Amygdala (tissue), 56 donors: ENCODE measurements at places on chromosomes 12 and 14.

DNA sequence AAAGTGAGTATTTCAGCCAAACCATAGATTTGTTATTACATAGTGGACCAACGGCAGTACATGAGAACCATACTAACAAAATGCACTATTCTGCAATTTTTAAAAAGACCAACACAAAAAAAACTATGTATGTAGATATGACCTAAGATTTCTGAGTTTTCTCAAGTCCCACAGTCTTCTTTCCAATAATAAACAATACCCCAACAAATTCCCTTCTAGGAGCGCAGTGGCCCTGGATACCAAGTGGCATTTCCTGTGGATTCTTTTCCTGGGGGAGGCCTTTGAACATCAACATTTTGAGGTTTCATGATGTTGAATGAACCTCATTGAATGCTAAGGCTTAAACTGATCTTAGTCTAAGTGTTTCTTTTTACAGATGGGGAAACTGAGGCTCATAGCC is 210.5 kb downstream of the BCAT1 start:
- no peak for DNase-seq

DNA sequence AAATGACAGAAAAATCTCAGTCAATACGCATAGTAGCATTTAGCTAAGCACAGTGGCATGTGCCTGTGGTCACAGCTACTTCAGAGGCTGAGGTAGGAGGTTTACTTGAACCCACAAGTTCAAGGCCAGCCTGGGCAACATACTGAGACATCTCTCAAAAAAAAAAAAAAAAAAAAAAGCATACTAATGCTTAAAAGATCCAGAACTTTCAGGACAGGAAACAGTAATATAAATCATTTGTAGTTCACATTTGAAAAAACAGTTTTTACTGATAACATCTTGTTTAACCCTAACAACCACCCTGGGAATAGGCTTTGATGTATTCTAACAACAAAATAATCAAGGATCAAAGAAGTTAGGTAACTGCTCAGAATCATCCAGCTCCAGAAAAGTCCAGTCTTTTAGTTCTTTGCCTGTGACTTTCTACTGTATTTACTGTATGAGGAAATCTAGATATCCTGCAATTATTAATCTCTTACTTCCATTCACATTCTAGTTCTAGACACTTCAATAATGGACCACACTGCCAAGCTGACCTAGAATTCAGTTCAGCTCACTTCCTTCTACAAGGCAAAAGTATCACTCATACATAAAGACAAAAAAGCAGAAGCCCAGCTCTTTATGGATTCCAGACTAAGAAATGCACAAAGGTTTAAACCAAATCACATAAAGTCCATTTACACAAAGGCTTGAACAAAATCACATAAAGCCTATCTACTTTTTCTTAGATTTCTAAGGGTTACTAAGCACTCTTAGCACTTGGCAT is 28.5 kb downstream of the PAWR start:
- no peak for DNase-seq

DNA sequence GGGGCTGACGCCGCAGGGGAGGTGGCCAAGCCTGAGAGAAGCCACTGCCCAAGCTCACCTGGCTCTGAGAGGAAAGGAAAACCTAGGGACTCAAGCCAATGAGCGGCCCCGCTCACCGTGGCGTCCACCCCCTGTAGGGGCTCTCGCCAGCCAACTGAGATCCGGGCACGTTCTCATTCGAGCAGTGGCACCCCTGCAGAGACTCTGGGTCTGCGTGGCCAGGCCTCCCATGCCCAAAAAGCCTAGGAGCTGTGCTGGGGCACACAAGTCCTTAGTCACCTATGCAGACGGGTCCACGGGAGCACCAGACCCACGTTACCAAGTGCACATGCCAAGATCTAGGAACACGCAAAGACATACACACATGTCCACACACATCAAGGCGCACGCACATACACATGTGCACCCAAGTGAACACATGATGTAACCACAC is 106.2 kb downstream of the NCOR2 start:
- DNase-seq: no peak

- no peak for DNase-seq
Observed at GRCh38 chr12:15726027-15726877, 62.9 kb downstream of the EPS8 start.

DNA sequence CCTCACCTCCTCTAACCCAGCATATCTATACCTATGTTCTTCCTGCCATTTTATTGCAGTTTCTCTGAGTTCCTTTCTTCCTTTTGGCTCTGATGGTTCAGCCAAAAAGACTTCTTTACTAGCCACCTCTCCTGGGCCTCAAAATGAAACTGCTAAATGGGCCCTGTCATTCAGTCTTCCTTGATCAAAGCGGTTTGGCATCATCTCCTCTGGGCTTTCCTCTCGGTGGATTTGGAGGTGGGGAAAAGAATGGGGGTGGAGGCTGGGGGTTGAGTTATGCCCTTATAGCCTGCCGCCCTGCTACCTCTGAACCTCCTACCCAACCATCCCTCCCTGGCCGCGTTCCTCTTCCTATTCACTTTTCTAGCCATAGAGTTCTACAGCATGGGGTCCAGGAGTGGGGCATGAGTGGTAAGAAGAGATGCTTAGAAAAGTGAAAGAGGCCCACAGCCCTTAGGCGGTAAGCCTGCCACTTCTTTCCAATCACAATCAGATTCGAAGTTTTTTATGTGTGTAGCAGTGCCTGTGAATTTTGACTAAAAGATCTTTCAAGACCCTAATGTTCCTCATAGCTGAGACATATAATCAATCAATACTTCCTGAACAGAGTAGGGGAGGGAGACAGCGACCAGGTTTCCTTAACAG is 2.5 kb downstream of the AJUBA start:
- no peak for DNase-seq

DNA sequence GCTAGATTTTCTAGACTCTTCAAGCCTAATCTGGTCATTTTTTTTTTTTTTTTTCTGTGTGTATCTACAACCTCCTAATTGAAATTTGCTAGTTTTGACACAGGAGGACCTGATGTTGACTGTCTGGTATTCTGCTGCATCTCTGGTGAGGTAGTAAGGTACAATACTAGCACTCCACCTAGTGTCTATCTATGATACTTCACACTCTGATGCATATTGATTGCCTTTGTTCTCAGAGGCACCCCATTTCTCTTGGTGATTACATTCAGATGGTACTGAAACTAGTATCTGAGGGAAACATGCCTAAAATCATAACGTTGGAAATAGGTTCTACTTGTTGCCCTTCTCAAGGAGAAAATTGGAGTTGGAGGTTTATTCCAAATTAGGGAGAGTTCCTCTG is 930.5 kb upstream of the NOVA1 start:
- no peak for DNase-seq

DNA sequence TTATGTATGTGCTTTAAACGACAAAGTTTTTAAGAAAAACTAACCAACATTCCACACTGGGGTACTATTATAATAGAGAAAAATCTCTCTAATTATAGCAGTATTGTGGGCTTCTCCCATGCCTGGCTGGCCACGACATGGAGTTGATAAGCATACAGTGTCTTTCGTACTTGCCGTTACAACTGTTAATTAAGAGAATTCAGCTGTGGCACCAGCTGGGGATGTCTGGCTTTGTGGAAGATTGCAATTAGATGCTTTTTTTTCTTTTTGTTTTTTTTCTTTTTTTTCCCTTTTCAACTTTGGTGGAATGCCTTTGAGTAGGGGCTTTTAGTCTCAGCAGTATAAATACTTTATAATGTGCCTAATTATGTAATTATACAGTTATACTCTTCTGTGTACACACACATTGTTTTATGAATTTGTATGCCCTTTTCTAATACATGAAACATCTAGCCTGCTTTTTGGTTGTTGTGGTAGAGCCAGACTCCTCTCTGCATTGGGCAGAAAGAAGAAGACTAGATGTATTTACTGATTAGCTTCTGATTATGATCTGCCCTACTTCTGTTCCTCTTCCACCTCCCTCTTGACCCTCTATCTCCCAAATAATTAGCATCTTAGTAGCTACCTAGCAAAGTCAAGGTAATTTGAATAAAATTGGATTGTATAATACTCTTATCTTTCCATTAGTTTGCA is 76.4 kb downstream of the SUSD6 start:
- no peak for DNase-seq

GRCh38 chr14:59997449-59997848 is 77.5 kb downstream of the LRRC9 start:
- DNase-seq: no peak

- DNase-seq: no peak
Observed at GRCh38 chr12:62123721-62124203, 136.4 kb upstream of the USP15 start.

DNA sequence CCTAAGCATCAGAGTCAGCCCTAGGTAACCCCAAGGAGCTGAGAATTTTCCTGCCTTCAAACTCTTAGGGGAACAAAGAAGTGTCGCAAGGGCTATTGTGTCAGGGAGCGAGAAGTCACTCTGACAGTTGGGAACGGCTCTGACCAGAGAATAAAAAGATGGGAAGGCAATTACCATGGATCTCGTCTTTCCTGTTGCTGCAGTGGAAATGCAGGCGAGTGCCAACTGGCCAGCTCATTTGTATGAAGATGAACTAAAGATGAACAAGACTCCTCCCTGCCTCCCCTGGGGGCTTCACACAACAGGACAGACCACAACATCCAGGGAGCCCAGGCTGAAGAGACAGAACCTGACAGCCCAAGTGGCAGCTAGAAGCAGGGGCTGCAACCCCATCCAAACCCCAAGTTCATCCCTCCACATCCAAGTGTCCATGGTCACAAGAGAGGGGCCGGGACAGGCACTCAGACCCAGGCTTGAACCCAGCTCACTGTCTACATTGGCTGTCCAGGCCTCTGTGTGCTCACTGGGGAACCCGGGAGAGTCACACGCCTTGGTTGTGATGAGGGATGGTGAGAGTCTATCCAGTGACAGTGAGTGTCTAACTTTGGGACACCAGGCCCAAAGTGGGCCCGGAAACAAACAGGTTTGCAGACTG is 322.4 kb downstream of the BCL11B start:
- no peak for DNase-seq

DNA sequence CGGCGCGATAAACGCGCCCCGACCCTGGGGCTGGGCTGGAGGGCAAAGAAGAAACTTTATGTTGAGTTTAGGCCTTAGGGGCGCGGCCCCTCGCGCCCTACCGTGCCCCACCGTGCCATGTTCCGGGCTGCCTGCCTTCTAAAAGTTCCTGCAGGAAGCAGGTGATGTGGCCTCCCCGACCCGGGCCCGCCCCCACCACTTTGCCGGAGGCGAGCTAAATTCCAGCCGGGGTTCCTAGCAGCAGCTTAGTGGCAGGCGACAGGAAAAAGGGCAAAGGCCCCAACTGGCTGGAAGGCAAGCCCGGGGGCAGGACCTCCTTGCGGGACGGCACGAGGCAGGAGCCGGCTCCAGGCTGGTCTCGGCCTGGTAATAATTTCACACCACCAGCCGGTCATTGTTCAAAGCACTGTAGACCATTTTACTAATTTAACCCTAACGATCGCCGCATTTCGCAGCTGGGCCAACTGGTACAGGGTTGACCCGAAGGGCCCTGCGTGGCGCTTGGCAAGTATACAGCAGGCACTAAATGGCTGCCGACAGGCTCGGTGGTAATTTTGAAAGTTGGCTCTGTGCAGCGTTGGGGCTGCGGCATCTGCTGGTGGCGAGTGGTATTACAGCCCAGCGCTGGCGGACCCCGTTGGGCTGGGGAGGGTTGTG is 895 bp upstream of the CCDC88C start:
- peak; percentile 35 for DNase-seq

- no peak for DNase-seq
Observed at GRCh38 chr12:108717243-108717642, 14.1 kb downstream of the CORO1C start.

- DNase-seq: no peak
Observed at GRCh38 chr14:74973003-74973653, 17.7 kb upstream of the PGF start.

DNA sequence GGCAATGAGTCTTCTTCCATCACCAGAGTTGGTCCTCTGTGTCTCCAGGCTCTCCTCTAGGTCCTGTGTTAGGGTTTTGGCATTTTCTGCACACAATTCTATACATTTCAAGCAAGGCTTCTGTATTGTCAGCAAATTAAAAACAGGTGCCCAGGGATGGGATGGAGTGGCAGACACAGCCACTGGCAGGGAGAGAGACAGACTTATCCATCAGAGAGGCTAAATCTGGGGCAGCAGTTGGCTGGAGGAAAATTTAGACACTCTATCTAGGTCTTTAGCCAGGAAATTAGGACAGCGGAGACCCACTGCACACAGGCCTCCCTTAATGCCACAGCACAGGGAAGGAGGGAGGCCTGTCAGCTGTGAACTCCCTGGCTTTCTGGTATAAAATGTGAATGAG is 20.2 kb downstream of the PLEKHD1 start:
- DNase-seq: no peak

- DNase-seq: no peak
Observed at GRCh38 chr14:98218218-98218617, 1053.8 kb downstream of the BCL11B start.

DNA sequence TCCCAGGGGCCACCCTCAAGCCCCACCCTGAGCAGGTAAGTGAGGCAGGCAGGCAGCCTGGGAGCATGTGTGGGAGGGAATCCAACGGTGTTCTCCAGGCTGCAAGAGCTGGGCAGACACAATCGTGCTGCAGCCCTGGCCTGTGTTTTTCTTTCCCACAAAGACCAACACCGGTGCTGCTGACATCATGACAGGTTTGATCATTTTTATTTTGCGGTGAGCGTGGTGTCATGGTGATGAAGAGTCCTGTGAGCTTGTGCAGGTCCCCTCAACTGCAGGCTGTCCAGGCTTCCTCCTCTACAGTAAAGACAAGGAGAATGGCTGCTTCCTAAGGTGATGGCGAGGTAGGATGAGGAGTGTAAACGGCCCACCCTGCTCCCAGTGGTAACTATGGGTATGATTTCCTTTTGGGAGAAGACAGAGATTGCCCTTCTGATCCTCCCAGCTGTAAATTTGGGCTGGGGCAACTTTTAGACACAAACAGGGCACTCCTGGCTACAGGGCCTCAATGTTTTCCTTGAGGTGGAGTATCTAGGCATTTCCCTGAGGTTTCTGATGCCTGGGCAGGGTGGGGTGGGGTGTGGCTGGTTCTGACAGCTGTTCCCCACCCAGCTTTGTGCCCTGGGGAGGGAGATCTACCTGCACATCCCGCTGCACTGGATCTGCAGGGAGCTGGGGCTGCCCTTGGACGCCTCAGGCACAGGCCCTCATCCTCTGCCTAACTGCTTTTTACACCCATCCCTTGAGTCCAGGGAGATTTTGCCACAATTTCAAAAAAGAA is 109.1 kb downstream of the VCPKMT start:
- no peak for DNase-seq

GRCh38 chr14:92106143-92106926 is at the start of gene ATXN3:
TSS of gene ATXN3 (minus strand) at chr14:92106582. CDS start at chr14:92106552, 30 bp downstream.
- DNase-seq: peak; percentile 98

GRCh38 chr12:104516821-104517220 is 60.1 kb downstream of the CHST11 start:
- no peak for DNase-seq

- DNase-seq: no peak
Observed at GRCh38 chr12:52247622-52248540, 14.8 kb downstream of the KRT7 start.

DNA sequence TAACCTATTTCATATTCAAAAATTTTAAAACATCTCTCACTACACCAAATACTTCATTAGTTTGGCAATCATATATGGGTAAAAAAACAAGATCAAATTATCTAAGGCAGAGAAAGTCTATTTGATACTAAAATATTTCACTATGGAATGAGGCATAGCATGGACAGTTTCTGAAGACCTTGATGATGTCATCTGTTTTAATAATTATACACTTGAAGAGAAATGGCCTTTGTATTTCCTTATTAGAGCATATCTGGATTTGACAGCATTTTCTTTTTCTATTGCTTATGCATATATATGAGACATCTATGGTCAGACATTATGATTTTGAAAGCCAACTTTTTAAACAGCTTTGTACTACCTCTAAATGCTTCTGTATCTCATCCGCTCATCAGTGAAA is 88.6 kb downstream of the DDHD1 start:
- DNase-seq: no peak
